ENCODE measurements at places on chromosomes 6 and 20.

GRCh38 chr6:20021795-20022194 is 184.6 kb downstream of the ID4 start:
- no peak for DNase-seq

GRCh38 chr20:21512634-21513180 is 1.2 kb downstream of the NKX2-2 start:
- no peak for DNase-seq

DNA sequence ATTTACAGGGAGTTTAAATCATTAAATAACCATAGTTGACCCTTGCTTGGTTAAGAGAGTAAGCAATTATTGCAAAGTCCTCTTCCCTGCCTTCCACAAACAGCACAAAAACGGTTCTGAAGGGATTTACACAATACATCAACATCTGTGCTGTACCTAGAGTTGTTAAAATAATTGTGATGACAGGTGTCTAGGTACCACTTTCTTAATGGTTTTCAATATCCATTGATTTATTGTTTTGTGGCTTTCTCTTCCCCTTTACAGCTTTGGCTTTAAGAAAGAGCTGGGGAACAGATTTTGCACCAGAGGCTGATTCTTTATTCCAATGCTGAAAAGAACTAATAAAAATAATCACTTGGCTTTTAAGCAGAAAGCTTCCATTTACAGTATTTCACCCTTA is 598 bp upstream of the SOX4 start:
- no peak for DNase-seq

- DNase-seq, result no peak
Observed at GRCh38 chr6:11899645-11900044, 112.5 kb upstream of the HIVEP1 start.

GRCh38 chr6:157610451-157610999 is 212.5 kb upstream of the SNX9 start:
- DNase-seq, result no peak

GRCh38 chr6:25481267-25481666 is 170.7 kb upstream of the SCGN start:
- DNase-seq, result no peak

DNA sequence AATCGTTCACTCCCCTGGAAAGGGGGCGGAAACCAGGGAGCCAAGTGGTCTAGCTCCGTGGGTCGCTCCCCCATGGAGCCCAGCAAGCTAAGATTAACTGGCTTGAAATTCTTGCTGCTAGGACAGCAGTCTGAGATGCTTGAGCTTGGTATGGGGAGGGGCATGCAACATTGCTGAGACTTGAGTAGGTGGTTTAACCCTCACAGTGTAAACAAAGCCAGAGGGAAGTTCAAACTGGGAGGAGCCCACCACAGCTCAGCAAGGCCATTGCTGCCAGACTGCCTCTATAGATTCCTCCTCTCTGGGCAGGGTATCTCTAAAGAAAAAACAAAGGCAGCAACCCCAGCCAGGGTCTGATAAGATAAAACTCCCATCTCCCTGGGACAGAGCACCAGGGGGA is 43.2 kb downstream of the COL21A1 start:
- DNase-seq, result no peak

DNA sequence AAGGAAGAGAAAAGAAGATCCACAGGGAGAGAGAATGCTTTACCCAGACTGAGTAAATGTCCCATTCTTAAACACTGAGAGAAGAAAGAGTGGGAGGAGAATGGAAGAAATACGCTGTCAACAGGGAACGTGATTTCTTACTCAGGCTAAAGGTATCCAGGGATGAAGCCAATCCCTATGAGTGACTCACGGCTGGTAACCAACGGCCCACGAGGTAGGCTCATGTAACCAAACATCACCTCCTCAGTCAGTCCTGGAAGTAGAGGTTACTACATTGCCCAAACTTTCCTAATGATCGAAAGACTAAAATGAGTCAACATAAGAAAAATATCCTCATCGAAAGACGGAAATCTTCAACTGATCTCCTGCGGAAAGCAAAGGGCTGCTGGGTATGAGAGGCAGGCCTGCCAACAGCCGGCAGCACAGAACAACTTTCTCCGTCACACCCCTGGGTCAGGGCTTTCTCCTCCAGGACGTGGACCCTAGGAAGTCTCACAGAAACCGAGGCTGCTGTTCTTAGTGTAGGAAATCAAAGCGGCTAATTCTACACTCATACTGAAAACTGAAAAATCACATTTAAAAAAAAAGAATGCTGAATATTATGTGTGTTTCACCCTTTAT is 292.6 kb downstream of the GMDS start:
- DNase-seq, result no peak

Measured in NCI-H446 (cell line).